ENCODE measurements at places on chromosomes 6 and 20.

- no peak for DNase-seq
- no peak overlapping the region for H3K27ac ChIP-seq
- no peaks in the 10 kb centered on the region for H3K4me1 ChIP-seq
- no peak overlapping the region for H3K4me3 ChIP-seq
Measured at GRCh38 chr6:5398530-5398929, 137.2 kb downstream of the FARS2 start.

GRCh38 chr6:43290339-43290904 lies 7.6 kb upstream of the SLC22A7 start:
- H3K27me3 ChIP-seq, result no peaks in the 10 kb centered on the region
- no peaks in the 10 kb centered on the region for H3K36me3 ChIP-seq
- no peak overlapping the region for H3K4me3 ChIP-seq

GRCh38 chr6:43916924-43917877 lies 147.2 kb downstream of the VEGFA start:
- peak overlapping the region; percentile 87 for H3K27ac ChIP-seq
- no peak overlapping the region for H3K4me3 ChIP-seq
- no peaks in the 10 kb centered on the region for H3K36me3 ChIP-seq
- no peaks in the 10 kb centered on the region for H3K27me3 ChIP-seq
- peak; percentile 76 for DNase-seq
- peaks cover 39% of the 10 kb centered on the region for H3K4me1 ChIP-seq

DNA sequence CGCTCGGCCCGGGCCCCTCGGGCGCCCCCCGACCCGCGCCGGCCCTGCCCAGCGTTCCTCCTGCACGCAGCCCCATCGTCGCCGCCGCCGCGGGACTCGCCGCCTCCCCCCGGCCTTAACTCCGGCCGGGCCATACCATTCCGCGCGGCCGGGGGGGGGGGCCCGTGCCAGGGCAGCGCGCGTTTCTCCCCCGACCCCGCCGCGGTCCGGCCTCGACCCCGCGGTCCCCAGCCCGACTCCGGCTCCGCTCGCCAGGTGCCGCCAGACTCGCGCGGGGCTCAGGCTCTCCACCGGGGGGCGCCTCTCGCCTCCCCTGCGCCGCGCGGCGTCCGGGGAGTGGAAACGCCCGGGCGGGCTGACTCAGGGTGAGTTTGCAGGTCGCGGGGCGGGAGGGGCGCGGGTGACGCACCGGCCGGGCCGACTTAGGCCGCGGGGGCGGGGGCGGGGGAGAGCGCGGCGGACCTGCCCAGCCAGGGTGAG lies at the start of gene SRXN1:
TSS of gene SRXN1 (minus strand) at position 91 of the 480 bp plus-strand sequence. CDS start at position 76, 15 bp downstream.
- H3K27ac ChIP-seq, result peak within 1 kb of the TSS; percentile 81
- no peaks in the 10 kb centered on the region for H3K27me3 ChIP-seq
- H3K4me1 ChIP-seq, result peaks cover 5% of the 10 kb centered on the region
- peak within 1 kb of the TSS; percentile 83 for H3K4me3 ChIP-seq
- peak; percentile 93 for DNase-seq

DNA sequence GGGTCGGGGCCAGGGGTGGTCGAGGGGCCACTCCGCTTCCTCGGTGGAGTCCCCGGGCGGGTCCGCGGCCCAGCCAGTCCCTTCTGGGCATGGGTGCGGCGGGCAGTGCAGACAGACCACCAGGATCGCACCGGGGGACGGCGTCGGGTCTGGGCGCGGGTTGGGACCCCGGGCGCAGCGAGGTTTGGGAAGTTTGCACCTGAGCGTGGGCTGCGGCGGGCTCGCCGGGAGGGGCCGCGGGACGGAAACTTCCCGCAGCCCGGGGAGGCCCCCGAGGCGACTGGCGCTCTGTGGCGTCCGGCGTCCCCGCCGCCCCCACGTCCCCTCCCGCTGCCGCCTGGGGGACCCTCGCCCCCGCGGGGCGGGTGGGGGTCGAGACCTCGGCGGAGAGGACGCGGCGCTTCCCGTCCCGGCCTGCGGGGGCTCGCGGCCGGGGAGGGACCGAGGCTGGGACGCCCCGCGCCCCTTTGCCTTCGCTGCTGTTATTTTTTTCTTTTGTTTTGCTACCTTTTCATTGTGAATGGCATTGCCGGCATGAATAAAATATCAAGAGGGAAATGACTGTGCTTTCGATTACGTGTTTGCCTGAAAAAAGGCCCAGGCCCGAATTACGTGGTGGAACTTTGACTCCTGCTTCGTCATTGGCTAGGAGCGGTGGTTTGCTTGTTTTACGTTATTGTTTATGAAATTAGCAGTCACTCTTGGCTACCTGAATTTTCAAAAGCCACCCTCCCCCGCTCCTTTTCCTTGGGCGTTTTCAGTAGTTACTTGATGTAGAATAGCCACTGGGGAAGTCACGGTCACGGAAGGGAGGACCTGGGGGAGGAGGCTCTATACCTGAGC lies 703 bp downstream of the SNX9 start:
- no peaks in the 10 kb centered on the region for H3K36me3 ChIP-seq
- H3K4me3 ChIP-seq, result peak overlapping the region; percentile 60
- H3K27ac ChIP-seq, result peak overlapping the region; percentile 99
- peaks cover 3% of the 10 kb centered on the region for H3K4me1 ChIP-seq
- peak; percentile 72 for DNase-seq

DNA sequence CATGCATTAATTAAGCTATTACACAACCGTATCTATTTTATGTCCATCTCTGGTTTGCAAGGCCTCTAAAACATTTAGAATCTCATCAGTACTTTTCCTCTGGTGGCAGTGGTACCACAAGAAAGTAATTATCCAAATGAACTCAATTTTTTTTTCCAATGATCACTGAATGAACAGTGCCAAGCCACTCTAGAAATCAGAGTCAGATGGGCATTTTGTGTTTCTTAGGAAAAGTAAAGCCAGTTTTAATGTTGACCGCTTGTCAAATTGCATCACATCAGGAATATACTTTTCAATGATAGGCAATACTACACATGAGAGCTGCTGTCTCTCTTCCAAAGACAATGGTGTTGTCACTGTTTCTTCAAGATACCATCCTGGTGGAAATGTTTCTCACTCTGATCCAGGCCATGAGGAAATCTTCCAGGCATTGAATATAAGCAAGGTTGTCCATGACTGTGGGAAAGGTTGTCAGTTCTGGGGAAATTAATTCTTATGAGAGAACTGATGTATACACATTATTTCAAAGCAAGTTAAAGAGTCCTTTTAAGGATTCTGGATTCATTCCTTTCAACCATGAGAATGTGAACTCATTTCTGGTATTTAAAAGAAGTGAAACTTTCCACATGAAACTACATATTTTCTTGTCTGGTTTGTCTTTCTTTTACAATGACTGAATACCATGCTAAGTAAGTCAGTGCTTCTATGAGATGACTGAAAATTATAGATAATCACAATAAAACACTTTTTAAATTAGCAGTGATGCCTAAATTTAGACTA lies 108.8 kb upstream of the TCF21 start:
- no peaks in the 10 kb centered on the region for H3K36me3 ChIP-seq
- H3K27ac ChIP-seq, result no peak overlapping the region
- H3K4me3 ChIP-seq, result no peak overlapping the region
- DNase-seq, result no peak

DNA sequence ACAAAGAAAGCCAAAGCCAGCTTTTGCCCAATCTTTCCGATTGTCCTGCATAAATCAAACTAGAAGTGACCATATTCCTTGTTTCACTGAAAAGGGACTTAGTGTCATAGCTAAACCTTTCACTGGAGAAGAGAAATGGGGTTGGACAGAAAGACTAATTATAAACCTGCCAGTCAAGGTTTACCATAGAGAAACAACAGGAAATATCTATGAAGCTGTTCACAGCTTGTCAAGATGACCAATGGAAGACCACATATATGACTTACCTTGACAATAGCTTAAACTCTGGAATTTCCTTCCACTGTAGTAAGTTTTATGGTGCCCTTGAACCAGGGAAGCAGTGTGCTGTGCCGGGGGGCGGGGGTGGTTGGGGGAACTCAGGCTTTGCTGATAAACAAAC lies 107.7 kb upstream of the PHACTR1 start:
- H3K27me3 ChIP-seq, result no peaks in the 10 kb centered on the region
- H3K4me1 ChIP-seq, result no peaks in the 10 kb centered on the region
- no peak overlapping the region for H3K4me3 ChIP-seq
- H3K36me3 ChIP-seq, result no peaks in the 10 kb centered on the region
- H3K27ac ChIP-seq, result no peak overlapping the region

DNA sequence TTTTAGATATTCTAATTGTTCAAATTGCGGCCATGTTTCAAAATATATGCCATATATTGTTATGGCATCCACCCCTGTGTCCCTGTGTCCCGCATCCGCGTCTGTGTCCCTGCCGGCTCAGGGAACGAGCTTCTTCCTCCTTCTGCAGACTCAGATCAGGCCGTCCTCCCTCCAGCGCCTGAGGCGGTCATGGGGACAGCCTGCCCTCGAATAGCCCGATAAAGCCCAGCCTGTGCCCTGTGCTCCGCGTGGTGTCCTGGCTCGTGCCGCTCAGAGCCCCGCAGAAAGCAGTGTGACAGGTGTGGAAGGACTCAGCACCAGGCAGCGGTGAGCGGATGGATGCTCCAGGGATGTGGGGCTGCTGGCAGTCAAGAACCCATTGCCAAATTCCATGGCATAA lies 663.4 kb upstream of the DEFB115 start:
- H3K4me3 ChIP-seq, result no peak overlapping the region
- no peaks in the 10 kb centered on the region for H3K27me3 ChIP-seq
- no peak for DNase-seq
- no peaks in the 10 kb centered on the region for H3K4me1 ChIP-seq

- no peaks in the 10 kb centered on the region for H3K27me3 ChIP-seq
- no peaks in the 10 kb centered on the region for H3K4me1 ChIP-seq
- H3K27ac ChIP-seq, result no peak overlapping the region
- H3K4me3 ChIP-seq, result no peak overlapping the region
- H3K36me3 ChIP-seq, result no peaks in the 10 kb centered on the region
- DNase-seq, result no peak
Measured at GRCh38 chr6:159602431-159603041, 90.5 kb downstream of the SOD2 start.

DNA sequence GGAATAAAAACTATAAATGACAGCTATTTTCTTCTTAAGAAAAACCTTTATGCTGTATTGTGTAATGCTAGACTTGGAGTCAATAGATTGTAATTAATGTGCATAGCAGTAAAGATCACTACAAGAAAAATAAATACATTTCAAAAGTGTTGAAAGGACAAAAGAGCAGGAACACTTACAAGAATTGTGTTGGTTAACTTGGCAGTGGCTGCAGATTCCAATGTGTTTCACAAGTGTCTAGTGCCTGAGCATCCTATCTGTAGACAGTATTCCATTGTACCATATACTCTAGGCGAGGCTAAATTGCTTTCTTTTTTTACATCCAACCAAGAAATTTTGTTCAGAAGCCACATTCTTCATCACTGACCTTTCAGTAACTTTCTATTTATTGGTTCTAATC lies 924.1 kb downstream of the EPHA7 start:
- no peak overlapping the region for H3K4me3 ChIP-seq
- no peaks in the 10 kb centered on the region for H3K36me3 ChIP-seq
- no peaks in the 10 kb centered on the region for H3K4me1 ChIP-seq
- DNase-seq, result no peak
- H3K27me3 ChIP-seq, result no peaks in the 10 kb centered on the region

GRCh38 chr6:153150371-153150751 lies 19.3 kb upstream of the RGS17 start:
- H3K27ac ChIP-seq, result no peak overlapping the region
- DNase-seq, result no peak
- no peak overlapping the region for H3K4me3 ChIP-seq
- no peaks in the 10 kb centered on the region for H3K27me3 ChIP-seq
- no peaks in the 10 kb centered on the region for H3K36me3 ChIP-seq
- H3K4me1 ChIP-seq, result no peaks in the 10 kb centered on the region

DNA sequence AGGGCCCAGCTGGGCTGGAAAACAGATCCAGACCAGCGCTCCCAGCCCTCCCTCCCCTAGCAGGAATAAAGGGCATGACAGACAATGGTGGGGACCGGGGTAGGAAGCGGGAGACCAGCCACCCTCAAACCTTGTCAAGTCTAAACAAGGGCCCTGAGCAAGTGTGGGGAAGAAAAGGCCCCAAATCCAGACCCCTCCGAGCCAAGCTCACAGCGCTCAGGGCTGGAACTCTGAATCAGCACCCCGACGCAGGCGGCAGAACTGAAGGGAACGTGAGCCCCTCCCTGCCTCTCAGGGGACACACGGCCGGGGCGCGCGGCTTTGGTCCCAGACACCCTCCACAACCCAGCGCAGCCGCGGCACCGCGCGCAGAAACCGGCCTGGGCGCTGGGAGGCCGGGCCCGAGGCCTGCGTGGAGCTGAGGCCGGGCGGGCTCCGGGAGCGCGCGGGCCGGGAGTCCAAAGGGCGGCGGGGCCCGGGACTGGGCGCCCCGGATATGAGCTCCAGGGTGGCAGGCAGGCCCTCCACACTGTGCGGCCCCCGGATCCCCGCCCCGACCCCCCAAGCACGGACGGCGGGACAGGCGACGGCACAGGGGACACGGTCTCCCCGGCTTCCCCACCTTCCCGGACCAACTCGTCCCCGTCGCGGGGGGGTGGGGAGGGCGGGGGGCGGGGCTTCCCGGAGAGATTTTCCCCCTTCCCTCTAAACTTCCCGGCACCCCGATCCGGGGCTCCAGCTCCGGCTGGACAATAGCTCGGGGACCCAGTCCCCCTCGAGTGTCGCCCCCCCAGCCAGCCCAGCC lies 641 bp downstream of the TEAD3 start:
- peak overlapping the region; percentile 81 for H3K27ac ChIP-seq
- DNase-seq, result peak; percentile 50
- peak overlapping the region; percentile 65 for H3K4me3 ChIP-seq
- peaks cover 25% of the 10 kb centered on the region for H3K4me1 ChIP-seq
- H3K27me3 ChIP-seq, result no peaks in the 10 kb centered on the region

GRCh38 chr6:144185133-144185836 lies 35.0 kb downstream of the STX11 start:
- H3K4me1 ChIP-seq, result no peaks in the 10 kb centered on the region
- H3K36me3 ChIP-seq, result no peaks in the 10 kb centered on the region
- H3K27me3 ChIP-seq, result no peaks in the 10 kb centered on the region
- no peak for DNase-seq
- no peak overlapping the region for H3K27ac ChIP-seq

GRCh38 chr20:52150440-52151258 lies 40.9 kb downstream of the ZFP64 start:
- no peaks in the 10 kb centered on the region for H3K4me1 ChIP-seq
- no peak overlapping the region for H3K4me3 ChIP-seq
- no peak overlapping the region for H3K27ac ChIP-seq
- peaks cover 21% of the 10 kb centered on the region for H3K36me3 ChIP-seq

GRCh38 chr6:14040042-14040441 lies 77.5 kb upstream of the CD83 start:
- no peaks in the 10 kb centered on the region for H3K36me3 ChIP-seq
- H3K27ac ChIP-seq, result no peak overlapping the region
- no peak for DNase-seq
- H3K4me3 ChIP-seq, result no peak overlapping the region

Data from liver (tissue), 10 donors.